ENCODE measurements at places on chromosomes 7 and 10.

DNA sequence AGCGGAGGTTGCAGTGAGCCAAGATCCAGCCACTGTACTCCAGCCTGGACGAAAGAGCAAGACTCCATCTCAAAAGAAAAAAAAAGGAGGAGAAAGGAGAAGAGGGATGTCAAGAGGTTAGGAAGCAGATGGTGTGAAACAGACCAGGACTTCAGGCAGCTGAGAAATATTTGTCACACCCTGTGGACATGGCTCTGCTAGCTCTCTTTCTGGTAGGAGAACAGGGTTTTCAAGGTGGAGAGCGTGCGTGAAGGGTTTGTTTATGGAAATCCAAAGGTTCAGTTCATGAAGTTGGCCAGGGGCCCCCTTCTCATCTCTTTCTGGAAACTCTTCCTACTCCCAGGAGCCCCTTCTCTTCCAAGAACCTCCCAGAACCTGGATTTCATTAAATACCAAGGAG, 110.8 kb upstream of the GALNT17 start:
- no peak for DNase-seq

DNA sequence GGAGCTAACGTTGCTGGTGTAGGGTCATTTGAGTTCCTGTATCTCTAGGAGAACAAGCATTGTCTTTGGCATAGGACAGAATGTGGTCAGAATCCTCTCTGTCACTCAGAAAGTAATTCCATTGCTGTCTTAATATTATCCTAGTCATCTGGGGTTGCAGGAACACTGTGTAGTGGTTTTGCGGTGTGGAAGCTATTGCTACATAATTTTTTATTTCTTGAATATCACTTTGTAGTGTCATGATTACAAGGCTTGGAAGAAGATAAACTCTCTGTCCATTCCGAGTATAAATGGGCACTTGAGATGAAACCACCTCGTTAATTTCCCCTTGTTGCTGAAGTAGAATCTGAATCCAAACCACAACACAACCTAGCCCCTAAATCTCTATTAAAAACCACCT, 919.2 kb downstream of the LRMDA start:
- DNase-seq, result peak; percentile 29

- DNase-seq, result peak; percentile 93
Measured at GRCh38 chr10:79422178-79422892, 23.1 kb downstream of the ZCCHC24 start.

DNA sequence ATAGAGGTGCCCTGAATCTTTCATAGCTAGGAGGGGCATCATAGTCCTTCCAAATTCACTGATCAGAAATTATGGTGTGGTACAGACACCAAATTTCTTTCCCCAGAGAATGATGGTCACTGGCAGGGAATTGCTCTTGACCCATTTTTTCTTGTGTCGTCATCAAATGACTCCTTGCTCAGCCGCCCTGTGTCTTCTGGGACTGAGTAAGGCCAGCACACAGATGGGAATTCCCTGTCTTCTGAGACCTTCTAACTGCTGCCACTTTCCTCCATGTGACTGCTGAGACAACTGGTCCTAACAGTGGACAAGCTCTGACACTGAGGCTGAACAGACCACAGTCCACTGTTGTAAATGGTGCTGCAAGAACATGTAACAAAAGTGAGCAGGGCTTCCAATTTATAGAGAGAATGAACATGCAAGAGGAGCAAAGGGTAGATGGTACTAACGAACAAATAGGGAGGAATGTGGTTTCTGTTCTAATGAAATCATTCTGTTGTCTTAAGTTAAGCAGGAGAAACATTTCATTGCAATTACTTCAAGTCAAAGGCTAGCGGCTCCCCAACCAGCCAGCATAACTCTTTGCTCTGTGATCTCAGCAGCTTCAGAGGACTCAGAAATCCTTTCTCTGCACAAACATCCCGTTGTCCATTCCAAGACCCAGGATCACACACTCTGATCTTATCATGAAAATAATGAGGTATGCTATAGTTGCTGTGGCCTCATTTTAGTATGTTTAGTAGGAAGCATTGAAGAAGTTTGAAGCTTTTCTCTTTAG, 235.9 kb upstream of the PRSS1 start:
- no peak for DNase-seq

DNA sequence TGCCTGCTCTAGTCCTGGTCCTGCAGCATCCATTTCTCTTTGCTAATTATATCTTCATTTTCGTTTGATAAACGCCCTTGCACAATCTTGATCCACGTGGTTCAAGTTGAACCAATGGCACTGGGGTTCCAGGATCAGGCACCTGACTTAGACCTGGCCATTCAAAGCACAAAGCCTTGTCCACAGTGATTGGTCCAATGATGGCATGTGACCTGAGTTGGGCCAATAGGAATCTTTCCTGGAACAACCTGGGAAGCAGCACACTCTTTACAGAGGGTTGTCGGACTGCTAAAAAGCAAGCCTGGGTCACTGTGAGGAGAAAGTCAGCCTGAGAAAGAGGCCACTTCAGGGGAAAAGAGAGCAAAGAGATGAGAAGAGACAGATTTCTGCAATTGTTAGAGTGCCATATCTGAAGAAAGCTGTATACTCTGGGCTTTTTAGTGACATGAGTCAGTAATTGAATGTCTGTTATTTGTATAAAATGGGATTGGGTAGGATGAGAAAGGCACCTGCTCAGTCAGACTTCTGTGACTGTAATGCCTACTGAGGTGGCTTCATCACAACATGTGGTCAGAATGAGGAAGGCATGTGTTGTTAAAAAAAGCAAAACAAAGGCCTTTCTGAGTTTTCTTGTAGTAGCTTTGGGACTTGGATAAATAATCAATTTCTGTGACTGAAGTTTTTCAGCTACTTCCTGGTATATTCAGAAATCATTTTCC, 4.4 kb upstream of the STEAP4 start:
- DNase-seq, result no peak

DNA sequence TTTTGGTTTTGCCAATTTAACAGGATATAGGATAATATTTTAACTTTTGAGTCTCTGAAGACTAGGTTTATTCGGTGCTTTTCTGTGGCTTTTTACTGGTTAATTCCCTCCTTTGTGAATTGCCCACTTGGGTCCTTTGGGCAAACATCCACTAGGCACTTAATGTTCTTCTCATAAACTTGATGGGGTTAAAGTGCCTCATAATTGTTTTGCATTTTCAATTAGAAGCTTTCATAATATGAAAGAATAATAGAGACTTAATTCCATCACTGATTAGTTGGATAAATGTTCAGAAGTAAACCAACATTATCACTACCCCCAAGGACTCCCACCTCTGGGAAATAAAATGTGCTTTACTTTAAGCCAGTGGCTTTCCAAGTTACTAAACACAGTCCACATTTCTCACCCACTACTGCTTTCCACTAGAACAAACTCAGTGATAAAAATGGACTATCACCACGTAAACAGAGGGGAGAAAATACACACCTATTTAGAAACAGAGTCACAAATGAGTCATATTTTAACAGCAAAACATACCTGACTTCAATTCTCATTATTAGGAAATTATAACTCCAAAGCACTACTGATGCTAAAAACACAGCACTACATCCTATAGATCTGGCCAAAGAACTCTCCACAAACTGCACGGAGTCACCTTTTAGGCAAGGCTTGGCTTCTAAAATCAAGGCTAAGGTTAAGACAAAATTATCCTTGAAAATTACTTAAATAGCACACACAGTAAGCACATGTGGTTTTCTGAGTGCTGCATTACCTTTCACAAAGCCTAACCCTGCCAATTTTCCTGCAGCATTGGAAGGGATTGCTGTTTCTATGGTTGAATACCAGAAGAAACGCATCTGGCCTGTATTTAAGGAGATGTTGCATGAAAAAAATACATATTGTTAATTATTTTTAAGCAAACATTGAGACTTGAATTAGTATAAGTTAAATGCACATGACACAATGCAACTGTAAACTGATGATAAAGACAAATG, 41.2 kb downstream of the PARD3 start:
- no peak for DNase-seq

- no peak for DNase-seq
Measured at GRCh38 chr7:11478426-11478825, 353.6 kb downstream of the THSD7A start.

DNA sequence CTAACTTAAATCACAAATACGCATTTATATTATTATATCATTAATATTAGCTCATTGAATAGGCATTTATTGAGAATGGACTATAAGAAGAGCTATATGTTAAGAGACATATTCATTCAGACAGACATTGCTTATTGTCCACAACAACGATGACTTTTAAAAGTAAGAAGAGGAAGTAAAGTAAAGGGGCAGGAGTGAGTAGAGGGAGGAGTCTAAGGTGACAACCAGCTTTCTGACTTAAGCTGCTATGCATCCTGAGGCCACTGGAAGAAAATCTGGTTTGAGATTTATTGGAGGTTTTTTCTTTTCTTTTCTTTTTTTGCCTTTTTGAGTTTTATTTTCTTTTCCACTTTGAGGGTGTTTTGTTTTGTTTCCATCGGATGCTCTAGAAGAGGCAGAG, 723.5 kb downstream of the GRM8 start:
- no peak for DNase-seq

GRCh38 chr7:81672872-81673271, 97.0 kb downstream of the HGF start:
- DNase-seq, result no peak

- DNase-seq, result no peak
Measured at GRCh38 chr7:127419196-127419595, 26.7 kb upstream of the ZNF800 start.

GRCh38 chr7:46411236-46411635, 490.2 kb upstream of the IGFBP3 start:
- no peak for DNase-seq

- peak; percentile 95 for DNase-seq
Measured at GRCh38 chr10:119315128-119316001, 108.0 kb downstream of the GRK5 start.

- no peak for DNase-seq
Measured at GRCh38 chr7:125516194-125516593, 586.6 kb upstream of the POT1 start.

DNA sequence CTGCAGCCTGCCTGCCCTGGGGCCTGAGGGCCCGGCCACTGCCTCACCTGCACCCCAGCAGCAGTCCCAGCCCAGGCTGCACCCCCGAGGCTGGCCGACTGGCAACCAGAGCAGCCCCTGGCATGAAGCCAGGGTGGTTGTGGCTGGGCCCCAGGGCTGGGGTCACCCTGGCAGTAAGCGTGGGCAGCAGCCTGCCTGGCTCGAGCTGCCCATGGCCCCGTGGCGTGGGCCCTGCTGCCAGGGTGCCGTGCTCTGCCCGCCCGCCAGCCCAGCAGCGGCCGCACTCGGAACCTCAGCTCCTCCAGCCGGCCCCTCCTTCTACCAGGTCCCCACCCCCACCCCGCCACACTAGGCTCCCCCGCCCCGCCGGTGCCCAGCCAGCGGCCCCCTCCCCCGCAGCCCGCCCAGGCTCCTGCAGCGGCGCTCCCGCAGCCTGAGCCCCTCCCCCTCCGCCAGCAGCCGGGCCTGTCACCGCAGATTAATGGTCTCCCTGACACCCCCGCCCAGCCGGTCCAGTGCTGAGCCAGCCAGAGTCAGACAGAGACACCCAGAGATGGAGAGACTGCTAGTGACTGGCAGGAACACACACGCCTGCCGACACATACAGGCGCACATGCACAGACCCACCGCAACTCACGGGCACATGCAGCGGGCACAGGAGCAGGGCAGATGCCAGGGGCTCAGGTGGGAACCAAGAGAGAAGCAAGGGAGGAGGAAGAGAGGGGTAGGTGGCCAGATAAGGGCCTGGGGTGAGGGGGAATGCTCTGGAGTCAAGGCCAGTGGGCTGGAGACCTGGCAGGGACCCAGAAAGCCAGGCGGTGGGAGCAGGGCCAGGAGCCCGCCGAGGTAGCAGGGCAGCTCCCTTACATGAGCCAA, 22.4 kb downstream of the KCNH2 start:
- no peak for DNase-seq

GRCh38 chr10:114925587-114926586, 12.1 kb upstream of the TRUB1 start:
- peak; percentile 60 for DNase-seq

- DNase-seq, result peak; percentile 76
Measured at GRCh38 chr7:99098824-99099498, 44.9 kb downstream of the SMURF1 start.

DNA sequence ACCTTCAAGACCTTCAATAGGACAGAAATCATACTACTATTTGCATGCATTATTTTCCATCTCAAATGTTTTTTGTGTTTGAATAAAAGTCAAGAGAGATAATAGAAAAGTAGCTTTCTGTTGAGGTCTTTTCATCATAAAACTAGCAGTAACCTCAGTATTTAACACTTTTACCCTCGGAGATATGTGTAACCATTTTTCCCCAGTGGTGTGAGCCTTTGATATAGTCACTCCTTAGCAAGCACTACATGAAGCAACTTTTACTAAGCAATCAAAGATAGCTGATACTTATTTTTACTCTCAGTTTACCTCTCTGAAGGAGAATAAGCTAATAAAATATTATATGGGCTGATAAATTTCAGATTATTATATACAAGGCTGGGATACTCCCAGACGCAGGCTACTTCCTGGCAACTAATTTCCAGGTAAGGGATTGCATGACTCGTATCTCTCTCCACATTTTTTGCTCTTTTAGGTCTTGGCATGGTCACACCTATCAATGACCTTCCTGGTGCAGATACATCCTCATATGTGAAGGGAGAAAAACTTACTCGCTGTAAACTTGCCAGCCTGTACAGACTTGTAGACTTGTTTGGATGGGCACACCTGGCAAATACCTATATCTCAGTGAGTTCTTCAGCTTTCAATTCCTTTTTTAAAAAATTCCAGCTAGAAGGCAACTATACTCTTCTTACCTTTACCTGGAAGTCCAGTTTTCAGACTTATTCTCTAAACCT, 91.5 kb upstream of the MXI1 start:
- no peak for DNase-seq

GRCh38 chr7:140039066-140039465, 23.7 kb downstream of the PARP12 start:
- DNase-seq, result peak; percentile 29

DNA sequence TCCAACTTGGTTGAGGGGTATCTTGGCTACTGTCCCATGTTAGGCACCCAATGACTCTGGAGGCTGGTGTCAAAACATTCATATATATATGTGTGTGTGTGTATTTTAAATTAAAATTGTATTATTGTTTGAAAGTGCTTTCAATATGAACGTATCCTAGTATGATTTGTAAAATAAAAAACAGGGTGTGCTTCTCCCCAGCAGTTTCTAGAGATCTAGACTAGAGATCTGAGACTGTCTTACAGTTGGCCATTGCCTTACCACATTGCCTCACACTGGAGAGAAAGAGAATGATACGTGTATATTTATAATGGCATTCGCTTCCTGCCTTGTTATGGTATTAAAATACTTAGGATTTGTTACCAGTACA, 1.2 kb downstream of the BAG3 start:
- peak; percentile 79 for DNase-seq

DNA sequence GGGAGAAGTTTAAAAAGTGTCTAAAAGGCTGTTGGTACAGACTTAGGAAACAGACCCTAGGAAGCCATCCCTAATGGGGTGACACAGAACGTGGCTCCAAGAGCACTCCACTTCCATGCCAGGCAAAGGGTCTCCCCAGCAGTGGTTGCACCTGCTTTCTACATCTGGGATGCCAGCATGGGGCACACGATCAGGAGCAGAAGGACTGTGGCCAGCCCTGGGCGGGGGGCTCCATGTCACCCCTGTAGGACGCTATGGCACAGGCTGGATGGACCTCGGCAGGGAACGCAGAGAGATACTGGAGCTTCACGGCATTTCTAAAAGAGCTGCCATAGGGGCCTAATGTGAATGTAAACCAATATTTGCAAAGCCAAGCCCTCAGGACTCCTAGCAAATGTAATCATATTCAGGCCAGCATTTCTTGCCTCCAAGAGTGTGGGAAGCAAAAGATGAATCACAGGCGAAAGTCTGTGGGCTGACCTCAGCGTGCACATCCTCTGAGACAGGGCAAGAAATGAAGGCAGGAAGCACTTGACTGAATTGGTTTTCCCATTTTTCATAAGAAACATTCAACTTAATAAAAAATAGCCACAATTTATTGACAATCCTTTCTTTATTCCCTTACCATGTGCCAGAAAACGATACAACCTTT, 93.9 kb downstream of the ATXN7L1 start:
- peak; percentile 87 for DNase-seq

All from cardiac fibroblast (primary cell).